Smooth muscle cell of trachea (primary cell): ENCODE measurements at places on chromosomes 3 and 15. TPM values are rescaled to one million over a fixed set of nuclear protein-coding genes. Genes with fewer than 3 reads are reported as not detected.

The TGM5 gene
- not detected in 2 replicates for total RNA-seq

The DZIP1L gene
- total RNA-seq = 26.3 and 34.2 TPM in 2 replicates

The FAM227B gene
- 3.5 and 6.5 TPM in 2 replicates for total RNA-seq

The CRTC3 gene
- total RNA-seq = 12.4 and 17.7 TPM in 2 replicates

The TUSC7 gene
- under 0.01 TPM in 1 of 2 replicates, not detected in the other for total RNA-seq

The RYK gene
- 95.1 and 98.6 TPM in 2 replicates for total RNA-seq

The FETUB gene
- total RNA-seq = not detected in 2 replicates

The MESP2 gene
- 0.58 and 1.3 TPM in 2 replicates for total RNA-seq

The GOLGA8R gene
- 3.6 and 3.9 TPM in 2 replicates for total RNA-seq

The GP9 gene
- not detected in 2 replicates for total RNA-seq

The ACKR2 gene
- 0.15 and 0.17 TPM in 2 replicates for total RNA-seq

The WDR5B gene
- total RNA-seq = 6.1 TPM in 2 replicates

The CD200R1 gene
- total RNA-seq = under 0.01 TPM in 1 of 2 replicates, not detected in the other

The EXOG gene
- 9.1 and 19.3 TPM in 2 replicates for total RNA-seq

The TRH gene
- not detected in 2 replicates for total RNA-seq

The TGM4 gene
- total RNA-seq = not detected in 2 replicates

The IL16 gene
- total RNA-seq = 2.0 and 6.1 TPM in 2 replicates

The ROPN1 gene
- not detected in 2 replicates for total RNA-seq

The ANKRD63 gene
- not detected in 2 replicates for total RNA-seq

The CLDN16 gene
- not detected in 2 replicates for total RNA-seq

The COL7A1 gene
- total RNA-seq = 22.5 and 52.6 TPM in 2 replicates

The WNT7A gene
- not detected in 2 replicates for total RNA-seq

The FAM174B gene
- total RNA-seq = 1.2 and 2.8 TPM in 2 replicates

The KY gene
- 1.6 and 1.7 TPM in 2 replicates for total RNA-seq

The MST1R gene
- total RNA-seq = 1.7 and 1.9 TPM in 2 replicates

The STAG1 gene
- 38.5 and 54.7 TPM in 2 replicates for total RNA-seq

The SERP1 gene
- total RNA-seq = 133 and 232 TPM in 2 replicates

The ASB14 gene
- not detected in 2 replicates for total RNA-seq

The GPR87 gene
- total RNA-seq = 0.17 and 0.29 TPM in 2 replicates

The SPATA12 gene
- total RNA-seq = under 0.01 and 0.15 TPM in 2 replicates
